ENCODE measurements at places on chromosomes 6 and 20. TPM values are rescaled to one million over a fixed set of nuclear protein-coding genes. Genes with fewer than 3 reads are reported as not detected.

Gene DPPA5
- not detected for total RNA-seq

Gene CST4
- total RNA-seq, result 16.1 TPM

Gene PTCHD4
- 16.2 TPM for total RNA-seq

Gene AVP
- total RNA-seq, result not detected

Gene PPARD
- total RNA-seq, result 2.8 TPM

Gene TMC2
- total RNA-seq, result not detected

Gene TPD52L1
- 328 TPM for total RNA-seq

Gene MMP24OS
- total RNA-seq, result 16.5 TPM

Gene TBXT
- not detected for total RNA-seq

Gene DDX43
- total RNA-seq, result 3.5 TPM

Gene MACROD2
- total RNA-seq, result 0.26 TPM

Gene GHRH
- not detected for total RNA-seq

Gene IYD
- not detected for total RNA-seq

Gene KCNK16
- total RNA-seq, result not detected

Gene TPBG
- 28.9 TPM for total RNA-seq

Gene TXLNB
- total RNA-seq, result not detected

Gene PAK5
- total RNA-seq, result not detected

Gene KIF25
- not detected for total RNA-seq

Gene RGS17
- 9.3 TPM for total RNA-seq

Gene ZNF311
- total RNA-seq, result 5.9 TPM

Gene LAMA5
- 63.3 TPM for total RNA-seq

All from Caki2 (cell line).